Body of pancreas (tissue), 4 donors: ENCODE measurements at places on chromosomes 2 and 18. TPM values are rescaled to one million over a fixed set of nuclear protein-coding genes. Genes with fewer than 3 reads are reported as not detected.

- H3K27ac ChIP-seq: no peak overlapping the region
- peaks cover 34% of the 10 kb centered on the region for H3K4me1 ChIP-seq
- peak; percentile 24 for DNase-seq
- H3K4me3 ChIP-seq: no peak overlapping the region
- H3K36me3 ChIP-seq: no peaks in the 10 kb centered on the region
- no peaks in the 10 kb centered on the region for H3K27me3 ChIP-seq
Observed at GRCh38 chr2:42060718-42061619, 13.1 kb downstream of the PKDCC start.

- peaks cover 37% of the 10 kb centered on the region for H3K4me1 ChIP-seq
- no peaks in the 10 kb centered on the region for H3K36me3 ChIP-seq
- no peak for DNase-seq
- H3K27ac ChIP-seq: no peak overlapping the region
- H3K4me3 ChIP-seq: no peak overlapping the region
- H3K27me3 ChIP-seq: no peaks in the 10 kb centered on the region
Observed at GRCh38 chr2:149068225-149068995, 29.9 kb downstream of the LYPD6B start.

- no peak overlapping the region for H3K4me3 ChIP-seq
- H3K27ac ChIP-seq: no peak overlapping the region
- no peaks in the 10 kb centered on the region for H3K4me1 ChIP-seq
- no peak for DNase-seq
- H3K36me3 ChIP-seq: no peaks in the 10 kb centered on the region
- H3K27me3 ChIP-seq: no peaks in the 10 kb centered on the region
Observed at GRCh38 chr2:241771286-241772062, 5.1 kb upstream of the GAL3ST2 start.

GRCh38 chr2:134943540-134943939, 24.9 kb downstream of the CCNT2 start:
- H3K36me3 ChIP-seq: no peaks in the 10 kb centered on the region
- H3K4me1 ChIP-seq: peaks cover 24% of the 10 kb centered on the region
- H3K4me3 ChIP-seq: no peak overlapping the region
- H3K27me3 ChIP-seq: no peaks in the 10 kb centered on the region
- no peak for DNase-seq

- H3K36me3 ChIP-seq: no peaks in the 10 kb centered on the region
- peak overlapping the region; percentile 20 for H3K4me3 ChIP-seq
- no peaks in the 10 kb centered on the region for H3K27me3 ChIP-seq
- peak overlapping the region; percentile 96 for H3K27ac ChIP-seq
Observed at GRCh38 chr2:241882091-241882625, 12.6 kb downstream of the RTP5 start.

GRCh38 chr2:137117385-137117784, 352.0 kb downstream of the THSD7B start:
- no peak for DNase-seq
- no peak overlapping the region for H3K4me3 ChIP-seq
- H3K4me1 ChIP-seq: no peaks in the 10 kb centered on the region

GRCh38 chr2:190409616-190410015, 1.5 kb downstream of the MFSD6 start:
- H3K4me3 ChIP-seq: no peak overlapping the region
- peaks cover 43% of the 10 kb centered on the region for H3K4me1 ChIP-seq
- no peaks in the 10 kb centered on the region for H3K36me3 ChIP-seq
- no peaks in the 10 kb centered on the region for H3K27me3 ChIP-seq
- DNase-seq: no peak

DNA sequence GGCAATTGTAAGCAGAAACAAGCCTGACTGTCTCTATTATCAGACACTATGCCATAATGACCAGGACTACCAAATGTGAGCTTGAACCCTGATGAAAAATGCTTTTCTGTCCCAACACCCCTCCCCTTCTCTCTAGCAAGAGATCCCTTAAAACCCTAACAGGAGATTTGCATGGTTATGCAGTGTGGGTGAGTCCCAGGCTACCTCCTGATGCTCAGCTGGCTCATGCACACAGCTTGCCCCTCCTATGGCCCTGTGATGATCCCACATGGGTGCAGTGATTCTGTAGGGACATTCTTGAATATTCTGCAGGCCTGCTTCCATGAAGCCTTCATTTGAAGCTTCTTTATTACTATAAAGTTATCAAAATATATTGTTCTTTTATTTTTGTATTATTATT, 357.4 kb downstream of the AKAIN1 start:
- no peak overlapping the region for H3K4me3 ChIP-seq
- H3K4me1 ChIP-seq: no peaks in the 10 kb centered on the region
- no peak for DNase-seq
- no peak overlapping the region for H3K27ac ChIP-seq

GRCh38 chr18:68722821-68723220, 7.9 kb upstream of the TMX3 start:
- no peak overlapping the region for H3K27ac ChIP-seq
- DNase-seq: no peak
- H3K27me3 ChIP-seq: no peaks in the 10 kb centered on the region
- no peaks in the 10 kb centered on the region for H3K36me3 ChIP-seq
- no peaks in the 10 kb centered on the region for H3K4me1 ChIP-seq

DNA sequence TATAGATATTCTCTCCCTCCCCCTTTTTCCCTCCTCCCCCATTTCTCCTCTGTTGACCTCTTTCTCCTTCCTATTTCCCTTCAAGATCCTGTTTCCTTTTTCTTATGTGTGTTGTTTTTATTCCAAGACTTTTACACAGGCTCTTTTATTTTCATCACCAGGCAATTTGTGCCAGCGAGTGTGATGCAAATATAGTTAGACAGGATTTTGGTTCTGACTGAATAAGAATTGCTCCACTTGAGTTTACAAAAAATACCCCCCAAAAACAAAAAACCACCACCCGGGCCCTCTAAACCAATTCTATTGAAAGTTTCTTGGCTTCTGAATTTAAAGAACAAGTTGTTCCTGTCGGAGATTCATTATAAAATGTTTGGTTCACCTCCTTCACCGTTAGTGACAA, 50.9 kb upstream of the MAPK4 start:
- no peak overlapping the region for H3K27ac ChIP-seq
- H3K36me3 ChIP-seq: no peaks in the 10 kb centered on the region
- no peaks in the 10 kb centered on the region for H3K27me3 ChIP-seq
- no peaks in the 10 kb centered on the region for H3K4me1 ChIP-seq
- no peak overlapping the region for H3K4me3 ChIP-seq
- DNase-seq: no peak

- no peak for DNase-seq
- no peaks in the 10 kb centered on the region for H3K27me3 ChIP-seq
- H3K4me1 ChIP-seq: peaks cover 36% of the 10 kb centered on the region
Observed at GRCh38 chr2:20579866-20580265, 71.0 kb downstream of the HS1BP3 start.

GRCh38 chr2:105883911-105884694, 139.4 kb downstream of the NCK2 start:
- H3K36me3 ChIP-seq: no peaks in the 10 kb centered on the region
- H3K4me3 ChIP-seq: no peak overlapping the region
- H3K27ac ChIP-seq: no peak overlapping the region
- DNase-seq: no peak
- H3K4me1 ChIP-seq: peaks cover 50% of the 10 kb centered on the region

DNA sequence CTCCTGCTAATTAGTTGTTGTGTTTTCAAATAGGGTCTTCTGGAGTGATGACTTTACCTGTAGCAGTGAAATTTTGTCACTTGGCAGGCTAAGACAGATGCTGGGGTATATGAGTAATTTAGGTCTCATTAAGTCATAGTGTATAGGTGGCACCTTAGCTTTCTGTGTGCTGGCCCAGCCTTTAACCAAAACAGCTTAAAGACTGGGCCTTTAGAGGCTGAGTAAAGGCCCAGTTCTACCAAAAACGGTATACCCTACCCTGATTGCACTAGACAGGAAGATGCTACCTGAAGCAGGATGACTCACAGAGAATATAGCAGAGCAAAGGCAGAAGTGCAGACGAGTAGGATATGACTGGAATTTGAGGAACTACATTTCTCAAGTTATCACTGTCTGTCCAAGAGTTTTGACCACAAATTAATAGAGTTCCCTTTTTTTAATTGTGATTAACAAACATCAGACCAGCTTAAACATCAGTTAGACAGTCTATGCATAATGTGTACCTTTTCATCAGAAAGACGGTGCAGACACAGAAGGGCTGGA, 337.9 kb upstream of the SALL3 start:
- no peak overlapping the region for H3K4me3 ChIP-seq
- no peaks in the 10 kb centered on the region for H3K4me1 ChIP-seq
- no peak overlapping the region for H3K27ac ChIP-seq
- H3K27me3 ChIP-seq: no peaks in the 10 kb centered on the region

- H3K4me3 ChIP-seq: no peak overlapping the region
- DNase-seq: no peak
- no peaks in the 10 kb centered on the region for H3K36me3 ChIP-seq
- H3K4me1 ChIP-seq: no peaks in the 10 kb centered on the region
- H3K27me3 ChIP-seq: no peaks in the 10 kb centered on the region
- no peak overlapping the region for H3K27ac ChIP-seq
Observed at GRCh38 chr2:234682492-234683228, 185.8 kb upstream of the ARL4C start.

DNA sequence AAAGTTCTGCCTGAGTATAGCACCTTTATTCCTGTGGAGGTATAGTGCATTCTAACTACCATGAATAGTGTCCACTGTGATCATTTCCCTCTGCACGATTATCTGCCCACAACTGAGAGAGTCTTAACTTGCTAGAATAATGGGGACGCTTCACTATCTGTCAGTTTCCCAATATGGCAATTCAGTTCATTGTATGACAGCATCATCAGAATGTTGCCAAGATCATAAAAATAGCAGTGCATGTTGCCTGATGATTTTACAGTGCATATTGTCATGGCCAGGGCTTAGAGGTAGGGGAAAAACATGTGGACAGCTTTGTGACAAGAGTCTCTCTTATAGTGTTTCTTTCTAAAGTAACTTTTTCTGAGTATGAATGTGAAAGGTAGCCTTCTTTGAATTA, 6.1 kb downstream of the RASGRP3 start:
- no peaks in the 10 kb centered on the region for H3K27me3 ChIP-seq
- peaks cover 15% of the 10 kb centered on the region for H3K4me1 ChIP-seq
- no peak for DNase-seq
- no peaks in the 10 kb centered on the region for H3K36me3 ChIP-seq

DNA sequence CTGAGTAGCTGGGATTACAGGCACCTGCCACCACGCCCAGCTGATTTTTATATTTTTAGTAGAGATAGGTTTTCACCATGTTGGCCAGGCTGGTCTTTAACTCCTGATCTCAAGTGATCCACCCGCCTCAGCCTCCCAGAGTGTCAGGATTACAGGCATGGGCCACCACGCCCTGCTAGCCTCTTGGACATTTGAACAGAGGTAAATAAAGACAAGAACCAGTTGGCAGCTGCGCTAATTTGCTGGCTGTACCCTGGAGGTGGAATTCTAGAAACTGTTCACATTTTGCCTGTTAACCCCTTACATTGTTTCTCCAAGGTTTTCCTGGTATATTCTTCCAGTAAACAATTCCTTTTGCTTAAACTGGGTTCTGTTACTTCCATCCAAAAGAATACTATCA, 132.9 kb downstream of the CDH2 start:
- DNase-seq: no peak
- no peak overlapping the region for H3K4me3 ChIP-seq
- H3K27ac ChIP-seq: no peak overlapping the region

DNA sequence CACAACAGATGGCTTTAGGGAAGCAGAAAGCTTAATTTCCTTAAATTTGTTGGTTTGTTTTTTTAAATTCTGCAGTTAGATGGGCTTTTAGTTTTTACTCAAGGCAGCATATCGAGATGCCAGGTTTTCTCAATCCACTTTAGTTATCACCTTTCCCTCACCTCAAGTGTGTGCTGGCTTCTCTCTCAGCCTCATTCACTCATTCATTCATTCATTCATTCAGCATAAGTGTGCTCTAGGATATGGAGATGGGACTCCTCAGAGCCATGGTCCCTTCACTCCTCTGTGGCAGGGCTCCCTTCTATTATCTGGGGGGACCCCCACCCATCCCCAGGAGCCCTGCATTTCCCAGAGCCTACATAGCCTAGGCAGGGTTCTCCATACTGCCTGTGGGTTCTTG, 19.0 kb downstream of the VIL1 start:
- H3K27ac ChIP-seq: no peak overlapping the region
- no peaks in the 10 kb centered on the region for H3K27me3 ChIP-seq
- H3K4me3 ChIP-seq: no peak overlapping the region

DNA sequence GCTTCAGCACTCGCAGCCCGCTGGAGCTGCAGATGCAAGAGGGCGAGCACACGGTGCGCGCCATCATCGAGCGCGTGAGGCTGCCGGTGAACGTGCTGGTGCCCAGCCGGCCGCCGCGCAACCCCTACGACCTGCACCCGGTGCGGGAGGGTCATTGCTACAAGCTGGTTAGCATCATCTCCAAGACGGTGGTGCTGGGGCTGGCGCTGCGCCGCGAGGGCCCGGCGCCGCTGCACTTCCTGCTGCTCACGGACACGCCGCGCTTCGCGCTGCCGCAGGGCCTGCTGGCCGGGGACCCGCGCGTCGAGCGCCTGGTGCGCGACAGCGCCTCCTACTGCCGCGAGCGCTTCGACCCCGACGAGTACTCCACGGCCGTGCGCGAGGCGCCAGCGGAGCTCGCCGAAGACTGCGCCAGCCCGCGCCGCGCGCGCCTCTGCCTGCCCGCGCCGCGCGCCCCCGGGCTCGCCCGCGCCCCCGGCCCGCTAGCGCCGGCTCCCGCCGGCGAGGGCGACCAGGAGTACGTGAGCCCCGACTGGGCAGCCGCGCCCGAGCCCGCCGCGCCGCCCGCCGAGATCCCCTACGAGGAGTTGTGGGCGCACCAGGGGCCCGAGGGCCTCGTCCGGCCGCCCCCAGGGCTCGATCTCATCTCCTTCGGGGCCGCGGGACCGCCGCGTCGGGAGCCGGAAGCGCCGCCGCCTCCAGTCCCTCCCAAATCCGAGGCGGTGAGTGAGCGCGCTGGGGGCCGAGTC, 11.8 kb downstream of the GAREM2 start:
- H3K4me1 ChIP-seq: peaks cover 13% of the 10 kb centered on the region
- no peaks in the 10 kb centered on the region for H3K36me3 ChIP-seq
- H3K4me3 ChIP-seq: peak overlapping the region; percentile 8
- DNase-seq: peak; percentile 86
- no peaks in the 10 kb centered on the region for H3K27me3 ChIP-seq

- peak overlapping the region; percentile 9 for H3K4me3 ChIP-seq
- no peaks in the 10 kb centered on the region for H3K27me3 ChIP-seq
- H3K36me3 ChIP-seq: no peaks in the 10 kb centered on the region
- DNase-seq: no peak
- peaks cover 28% of the 10 kb centered on the region for H3K4me1 ChIP-seq
- no peak overlapping the region for H3K27ac ChIP-seq
Observed at GRCh38 chr18:28177828-28178635, 1.1 kb upstream of the CDH2 start.

The ANKRD44 gene
- total RNA-seq: 12.2 TPM

The FIGN gene
- total RNA-seq: 4.0 TPM

The VIT gene
- total RNA-seq: 0.99 TPM

The NEU2 gene
- total RNA-seq: not detected

The CHAC2 gene
- 5.9 TPM for total RNA-seq

The THSD7B gene
- total RNA-seq: 0.26 TPM

The REG1B gene
- total RNA-seq: 15,911 TPM

The TMEM247 gene
- not detected for total RNA-seq

The CFC1 gene
- 24.7 TPM for total RNA-seq

The GEN1 gene
- 7.6 TPM for total RNA-seq

The NTSR2 gene
- total RNA-seq: not detected
